ENCODE measurements at places on chromosomes 5 and 9. TPM values are rescaled to one million over a fixed set of nuclear protein-coding genes. Genes with fewer than 3 reads are reported as not detected.
A peak's percentile ranks its signal among the peaks of the same experiment; 100 is the strongest.

The GDNF gene
- polyA plus RNA-seq: not detected

The HAVCR2 gene
- polyA plus RNA-seq: 2.2 TPM

The C5orf52 gene
- polyA plus RNA-seq: not detected

GRCh38 chr5:170145462-170145861 lies 39.8 kb downstream of the FOXI1 start:
- no peaks in the 10 kb centered on the region for H3K36me3 ChIP-seq
- H3K27me3 ChIP-seq: no peaks in the 10 kb centered on the region
- DNase-seq: no peak
- no peaks in the 10 kb centered on the region for H3K4me1 ChIP-seq
- no peak overlapping the region for H3K27ac ChIP-seq
- no peak overlapping the region for H3K4me3 ChIP-seq

- H3K36me3 ChIP-seq: peaks cover 14% of the 10 kb centered on the region
- no peak overlapping the region for H3K4me3 ChIP-seq
- H3K27ac ChIP-seq: no peak overlapping the region
- H3K4me1 ChIP-seq: peaks cover 9% of the 10 kb centered on the region
- no peak for DNase-seq
- no peaks in the 10 kb centered on the region for H3K27me3 ChIP-seq
Observed at GRCh38 chr9:137762414-137763061, 115.0 kb upstream of the CACNA1B start.

- no peaks in the 10 kb centered on the region for H3K27me3 ChIP-seq
- H3K36me3 ChIP-seq: no peaks in the 10 kb centered on the region
- H3K4me3 ChIP-seq: no peak overlapping the region
- no peaks in the 10 kb centered on the region for H3K4me1 ChIP-seq
Observed at GRCh38 chr5:109163336-109163735, 246.4 kb downstream of the PJA2 start.

GRCh38 chr5:178214160-178214803 lies 9.9 kb downstream of the HNRNPAB start:
- H3K4me3 ChIP-seq: no peak overlapping the region
- no peak overlapping the region for H3K27ac ChIP-seq
- H3K4me1 ChIP-seq: no peaks in the 10 kb centered on the region
- DNase-seq: no peak

DNA sequence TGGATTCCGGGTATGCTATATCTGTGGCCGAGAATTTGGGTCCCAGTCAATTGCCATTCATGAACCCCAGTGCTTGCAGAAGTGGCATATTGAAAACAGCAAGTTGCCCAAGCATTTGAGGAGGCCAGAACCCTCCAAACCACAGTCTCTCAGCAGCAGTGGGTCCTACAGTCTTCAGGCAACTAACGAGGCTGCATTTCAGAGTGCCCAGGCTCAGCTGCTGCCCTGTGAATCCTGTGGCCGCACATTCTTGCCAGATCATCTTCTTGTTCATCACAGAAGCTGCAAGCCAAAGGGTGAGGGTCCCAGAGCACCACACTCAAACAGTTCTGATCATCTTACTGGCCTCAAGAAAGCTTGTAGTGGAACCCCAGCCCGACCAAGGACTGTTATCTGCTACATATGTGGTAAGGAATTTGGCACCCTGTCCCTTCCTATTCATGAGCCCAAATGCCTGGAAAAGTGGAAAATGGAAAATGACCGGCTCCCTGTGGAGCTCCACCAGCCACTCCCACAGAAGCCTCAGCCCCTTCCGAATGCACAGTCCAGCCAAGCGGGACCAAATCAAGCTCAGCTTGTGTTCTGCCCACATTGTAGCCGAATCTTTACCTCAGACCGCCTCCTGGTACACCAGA lies 23.0 kb downstream of the ZNF474 start:
- no peaks in the 10 kb centered on the region for H3K27me3 ChIP-seq
- DNase-seq: no peak
- H3K4me3 ChIP-seq: no peak overlapping the region

The MYMK gene
- not detected for polyA plus RNA-seq

DNA sequence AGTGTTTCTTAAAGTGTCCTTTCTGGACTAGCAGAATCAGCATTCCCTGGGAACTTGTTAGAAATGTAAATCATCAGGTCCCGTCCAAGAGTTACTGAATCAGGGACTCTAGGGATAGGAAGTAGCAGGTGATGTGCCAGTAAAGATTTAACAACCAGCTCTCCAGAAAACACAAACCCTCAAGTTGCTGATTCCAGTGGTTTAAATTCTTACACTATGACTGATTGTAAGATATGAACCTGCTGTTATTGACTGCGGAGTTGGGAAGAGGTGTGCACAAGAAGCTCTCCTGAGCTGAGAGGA lies 39.1 kb upstream of the BASP1 start:
- no peaks in the 10 kb centered on the region for H3K4me1 ChIP-seq
- no peak for DNase-seq
- H3K36me3 ChIP-seq: no peaks in the 10 kb centered on the region
- H3K4me3 ChIP-seq: no peak overlapping the region
- H3K27me3 ChIP-seq: no peaks in the 10 kb centered on the region

- no peak overlapping the region for H3K27ac ChIP-seq
- DNase-seq: no peak
- H3K4me1 ChIP-seq: no peaks in the 10 kb centered on the region
- no peaks in the 10 kb centered on the region for H3K36me3 ChIP-seq
- no peaks in the 10 kb centered on the region for H3K27me3 ChIP-seq
Observed at GRCh38 chr5:63803165-63803564, 159.1 kb downstream of the HTR1A start.

The PCDHB14 gene
- not detected for polyA plus RNA-seq

DNA sequence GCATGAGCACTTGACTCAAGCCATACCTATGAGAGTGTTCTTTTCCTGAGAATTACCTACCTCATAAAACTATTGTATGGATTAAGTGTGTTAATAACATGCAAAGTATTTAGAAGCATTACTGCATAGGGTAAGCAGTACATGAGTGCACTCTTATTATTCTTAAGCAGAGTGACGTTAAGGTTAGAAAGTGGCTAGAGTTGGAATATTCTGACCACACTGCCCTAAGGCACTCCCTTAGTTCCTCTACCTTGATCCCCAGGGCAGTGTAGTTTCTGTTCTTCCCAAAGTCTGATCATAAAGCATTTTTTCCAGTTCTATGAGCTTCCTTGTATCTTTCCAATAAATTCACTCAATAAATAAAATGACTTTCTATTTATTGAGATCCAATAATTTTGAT lies 189.2 kb downstream of the PCSK1 start:
- DNase-seq: no peak
- no peak overlapping the region for H3K4me3 ChIP-seq
- no peaks in the 10 kb centered on the region for H3K27me3 ChIP-seq
- no peak overlapping the region for H3K27ac ChIP-seq
- no peaks in the 10 kb centered on the region for H3K4me1 ChIP-seq

The CACFD1 gene
- 3.7 TPM for polyA plus RNA-seq

The SMIM33 gene
- polyA plus RNA-seq: 0.09 TPM

DNA sequence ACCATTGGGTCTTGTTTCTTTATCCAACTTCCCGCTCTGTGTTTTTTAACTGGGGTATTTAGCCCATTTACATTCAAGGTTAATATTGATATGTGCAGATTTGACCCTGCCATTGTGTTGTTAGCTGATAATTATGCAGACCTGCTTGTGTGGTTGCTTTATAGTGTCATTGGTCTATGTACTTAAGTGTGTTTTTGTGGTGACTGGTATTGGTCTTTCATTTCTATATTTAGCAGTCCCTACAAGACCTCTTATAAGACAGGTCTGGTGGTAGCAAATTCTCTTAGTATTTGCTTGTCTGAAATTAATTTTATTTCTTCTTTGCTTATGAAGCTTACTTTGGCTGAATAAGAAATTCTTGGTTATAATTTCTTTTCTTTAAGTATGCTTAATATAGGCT lies 698.1 kb downstream of the DTWD2 start:
- H3K4me3 ChIP-seq: no peak overlapping the region
- H3K4me1 ChIP-seq: no peaks in the 10 kb centered on the region
- DNase-seq: no peak
- no peaks in the 10 kb centered on the region for H3K27me3 ChIP-seq

DNA sequence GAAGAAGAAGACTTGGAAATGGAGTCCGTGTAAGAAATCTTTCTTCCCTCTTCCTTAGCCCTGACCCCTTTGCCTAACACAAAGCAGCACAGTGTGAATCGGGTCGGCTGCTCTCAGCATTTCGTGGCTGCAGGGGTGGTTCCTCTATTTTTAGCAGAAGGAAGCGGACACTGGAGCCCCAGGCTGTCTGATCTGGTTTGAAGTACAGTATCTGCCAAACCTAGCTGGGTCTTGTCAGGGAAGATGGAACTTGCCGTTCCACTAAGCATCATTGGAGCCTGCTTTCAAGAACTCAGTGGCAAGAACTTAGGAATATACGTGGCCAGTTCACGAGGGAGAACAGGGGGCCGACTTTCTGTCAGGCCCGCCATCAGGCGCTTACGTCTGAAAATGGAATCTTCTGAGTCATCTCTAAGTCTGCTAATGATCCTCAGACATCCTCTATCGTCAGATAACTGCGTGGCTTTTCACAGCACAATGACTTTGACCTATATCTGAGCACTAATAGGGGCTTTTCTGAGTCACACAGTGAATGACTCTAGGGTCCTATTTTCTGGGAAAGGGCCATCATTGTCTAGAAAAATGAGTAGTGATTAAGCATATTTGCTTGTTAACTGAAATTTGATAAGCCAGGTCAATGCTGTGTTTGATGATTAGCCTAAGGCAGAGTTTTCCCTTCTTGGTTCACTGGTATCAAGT lies 43.3 kb upstream of the NCS1 start:
- peaks cover 4% of the 10 kb centered on the region for H3K36me3 ChIP-seq
- peak; percentile 16 for DNase-seq
- H3K4me1 ChIP-seq: peaks cover 55% of the 10 kb centered on the region
- peak overlapping the region; percentile 66 for H3K27ac ChIP-seq

GRCh38 chr9:72936679-72937078 lies 16.2 kb downstream of the ALDH1A1 start:
- no peaks in the 10 kb centered on the region for H3K4me1 ChIP-seq
- no peak overlapping the region for H3K27ac ChIP-seq
- H3K27me3 ChIP-seq: no peaks in the 10 kb centered on the region
- no peak for DNase-seq
- H3K36me3 ChIP-seq: no peaks in the 10 kb centered on the region
- H3K4me3 ChIP-seq: no peak overlapping the region

The ASPN gene
- not detected for polyA plus RNA-seq

- DNase-seq: no peak
- H3K36me3 ChIP-seq: no peaks in the 10 kb centered on the region
- no peaks in the 10 kb centered on the region for H3K27me3 ChIP-seq
- H3K27ac ChIP-seq: no peak overlapping the region
- H3K4me3 ChIP-seq: no peak overlapping the region
- H3K4me1 ChIP-seq: no peaks in the 10 kb centered on the region
Observed at GRCh38 chr5:2904956-2905355, 153.5 kb upstream of the IRX2 start.

DNA sequence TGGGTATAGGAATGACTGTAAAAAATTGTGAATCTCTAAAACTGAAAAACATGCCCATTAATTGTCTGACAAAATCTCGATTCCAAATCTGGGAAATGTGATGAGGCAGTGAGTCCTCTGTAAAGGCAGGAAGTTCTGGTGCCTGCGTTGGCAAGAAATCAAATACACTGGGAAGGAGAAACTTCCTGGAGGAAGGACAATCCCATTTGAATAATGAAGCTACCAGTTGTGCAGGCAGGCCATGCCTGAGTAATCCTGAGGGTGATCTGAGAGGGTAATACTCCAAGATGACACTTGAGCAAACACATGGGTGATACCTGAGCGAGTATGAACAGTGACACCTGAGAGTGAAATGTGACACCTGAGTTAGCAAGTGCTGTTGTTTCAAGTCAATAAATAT lies 49.7 kb downstream of the KIF24 start:
- DNase-seq: no peak
- no peaks in the 10 kb centered on the region for H3K27me3 ChIP-seq
- H3K36me3 ChIP-seq: no peaks in the 10 kb centered on the region
- H3K27ac ChIP-seq: no peak overlapping the region
- no peak overlapping the region for H3K4me3 ChIP-seq
- no peaks in the 10 kb centered on the region for H3K4me1 ChIP-seq

GRCh38 chr9:109616571-109617120 lies 118.5 kb upstream of the PTPN3 start:
- no peak overlapping the region for H3K27ac ChIP-seq
- no peaks in the 10 kb centered on the region for H3K27me3 ChIP-seq
- H3K36me3 ChIP-seq: no peaks in the 10 kb centered on the region
- DNase-seq: no peak

DNA sequence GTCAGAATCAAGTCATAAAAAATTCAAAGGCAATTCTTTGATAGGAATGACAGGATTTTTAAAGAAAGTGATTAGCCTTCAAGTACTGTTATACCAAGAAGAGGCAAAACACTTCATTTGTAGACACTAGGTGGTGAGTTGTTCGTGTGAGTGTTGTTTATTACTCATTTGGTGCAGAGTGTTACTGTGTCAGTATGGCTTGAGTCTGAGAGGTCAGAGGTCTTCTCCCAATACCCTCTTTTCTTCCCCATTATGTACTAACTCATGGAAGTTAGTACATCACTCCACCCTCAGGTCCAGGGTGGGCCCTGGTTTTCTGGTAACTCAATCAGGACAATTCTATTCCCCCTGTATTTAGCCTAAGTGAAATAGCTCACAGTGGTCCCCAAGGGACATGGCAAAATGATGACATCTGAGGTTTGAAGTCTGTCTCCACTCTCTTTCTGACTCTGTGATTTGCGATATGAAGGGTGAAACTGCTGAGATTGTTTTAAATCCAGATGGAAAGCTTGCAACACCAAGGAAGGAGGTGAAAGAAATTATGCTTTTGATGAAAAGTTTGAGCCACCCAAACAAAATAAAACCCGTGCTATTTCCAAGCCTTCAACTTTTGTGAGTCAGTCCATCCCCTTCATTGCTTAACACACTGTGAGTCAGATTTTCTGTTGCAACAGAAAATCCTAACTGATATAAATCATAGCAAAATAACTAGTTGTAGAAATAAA lies 56.8 kb downstream of the NUDT12 start:
- no peaks in the 10 kb centered on the region for H3K36me3 ChIP-seq
- H3K27ac ChIP-seq: no peak overlapping the region
- no peak for DNase-seq
- no peak overlapping the region for H3K4me3 ChIP-seq
- H3K4me1 ChIP-seq: no peaks in the 10 kb centered on the region

DNA sequence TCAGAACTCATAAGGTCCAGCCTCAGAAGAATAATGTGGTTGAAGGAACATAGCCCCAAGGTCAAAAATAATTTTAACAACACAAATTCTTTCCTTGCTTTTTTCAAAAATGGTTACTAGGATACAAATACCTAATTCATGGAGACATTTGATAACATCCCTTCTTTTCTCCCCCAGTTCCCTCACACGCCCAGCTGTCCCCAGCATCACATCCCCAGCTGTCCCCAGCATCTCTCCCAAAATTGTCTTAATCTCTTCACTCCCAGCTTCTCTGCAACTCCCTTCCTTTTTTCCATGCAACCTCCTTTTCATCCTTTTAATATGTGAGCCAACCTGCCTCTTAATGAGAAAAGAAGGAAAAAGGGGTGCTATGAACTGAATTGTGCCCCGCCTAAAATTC lies 77.8 kb downstream of the FSTL4 start:
- no peak overlapping the region for H3K27ac ChIP-seq
- H3K4me3 ChIP-seq: no peak overlapping the region
- no peaks in the 10 kb centered on the region for H3K27me3 ChIP-seq
- no peak for DNase-seq
- no peaks in the 10 kb centered on the region for H3K4me1 ChIP-seq
